ENCODE measurements at places on chromosomes 6 and 20.

DNA sequence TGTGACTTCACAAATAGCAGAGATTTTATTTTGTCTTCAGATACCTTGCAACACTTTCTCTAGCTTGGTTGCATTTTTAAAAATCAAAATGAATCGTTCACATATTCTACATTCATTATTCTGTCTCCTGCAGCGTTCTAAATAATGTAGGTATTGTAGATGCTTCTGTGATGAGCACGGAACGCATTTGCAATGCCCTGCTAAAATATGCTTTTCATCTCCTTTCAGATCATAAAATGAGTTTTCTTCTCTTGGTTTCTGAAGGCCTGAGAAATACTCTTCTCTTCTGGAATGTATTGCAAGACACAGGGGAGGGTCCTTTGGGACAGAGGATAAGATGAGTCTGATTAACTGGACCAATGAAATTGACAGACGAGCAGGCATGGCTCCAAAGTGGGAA lies 390.7 kb downstream of the PREX1 start:
- DNase-seq: no peak

GRCh38 chr20:42701948-42702347 lies 487.8 kb downstream of the PTPRT start:
- no peak for DNase-seq

DNA sequence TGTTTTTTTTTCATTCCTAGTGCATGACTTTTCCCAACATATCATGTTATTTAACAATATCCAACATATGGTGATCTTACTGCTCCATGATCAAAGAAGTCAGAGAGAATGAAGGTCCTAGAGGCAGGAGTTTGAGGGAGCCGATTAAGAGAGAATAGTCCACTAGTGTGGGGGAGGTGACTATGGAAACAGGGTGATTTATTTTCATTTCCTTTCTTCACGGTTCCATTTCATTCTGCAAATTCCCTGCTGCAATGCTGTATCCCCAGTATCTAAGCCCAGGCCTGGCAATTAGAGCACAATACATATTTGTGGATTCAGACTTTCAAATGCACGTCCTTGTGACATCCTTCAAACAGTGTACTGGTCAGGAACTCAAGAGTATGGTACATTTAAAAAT lies 91.4 kb downstream of the CD83 start:
- DNase-seq: no peak

DNA sequence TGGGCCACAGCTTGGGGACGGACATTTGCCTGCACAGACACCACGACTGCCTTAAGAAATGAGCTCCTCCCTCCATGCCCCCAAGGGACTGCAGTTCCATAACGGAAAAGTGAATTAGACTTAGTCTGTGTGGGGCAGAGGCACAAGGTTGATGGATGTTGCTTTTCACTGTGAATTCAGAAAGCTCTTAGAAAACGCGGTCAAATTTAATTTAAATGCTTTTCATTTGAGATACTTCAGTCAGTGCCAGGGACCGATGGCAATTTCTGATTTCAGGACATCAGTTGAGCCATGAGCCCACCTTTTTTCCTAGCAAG lies 356.4 kb downstream of the KIF16B start:
- DNase-seq: no peak

- DNase-seq: no peak
Observed at GRCh38 chr6:26543953-26544352, 5.8 kb downstream of the HMGN4 start.

- no peak for DNase-seq
Observed at GRCh38 chr6:111872401-111873177, 663 bp downstream of the FYN start.
